Stimulated activated CD8-positive, alpha-beta memory T cell treated with anti-CD3 and anti-CD28 coated beads, Interleukin-4, amount 100 ng/mL, for 1 hour (primary cell): ENCODE measurements at places on chromosomes 6 and 20.

DNA sequence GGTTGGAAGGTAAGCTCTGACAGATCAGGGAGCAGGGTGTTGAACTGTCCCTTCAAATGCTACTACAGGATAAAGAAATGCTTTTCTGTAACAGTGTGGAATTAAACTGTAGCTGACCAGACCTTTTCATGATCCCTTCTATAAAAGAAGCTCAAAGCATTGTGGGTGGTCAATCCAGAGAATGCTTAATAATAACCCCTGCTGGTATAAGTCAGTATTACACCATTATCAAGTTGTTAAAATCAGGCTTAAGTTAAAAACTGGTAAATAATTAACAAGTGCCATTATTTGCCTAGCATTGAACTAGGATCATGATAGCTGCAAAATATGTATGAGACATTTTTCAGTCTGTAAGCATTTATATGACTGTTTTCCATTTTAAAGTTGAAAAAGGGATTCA, 468.9 kb downstream of the PKHD1 start:
- DNase-seq, result no peak

- no peak for DNase-seq
Measured at GRCh38 chr6:83633609-83634008, 75.3 kb downstream of the SNAP91 start.

GRCh38 chr20:59765599-59766177, 161.3 kb downstream of the PHACTR3 start:
- DNase-seq, result no peak

DNA sequence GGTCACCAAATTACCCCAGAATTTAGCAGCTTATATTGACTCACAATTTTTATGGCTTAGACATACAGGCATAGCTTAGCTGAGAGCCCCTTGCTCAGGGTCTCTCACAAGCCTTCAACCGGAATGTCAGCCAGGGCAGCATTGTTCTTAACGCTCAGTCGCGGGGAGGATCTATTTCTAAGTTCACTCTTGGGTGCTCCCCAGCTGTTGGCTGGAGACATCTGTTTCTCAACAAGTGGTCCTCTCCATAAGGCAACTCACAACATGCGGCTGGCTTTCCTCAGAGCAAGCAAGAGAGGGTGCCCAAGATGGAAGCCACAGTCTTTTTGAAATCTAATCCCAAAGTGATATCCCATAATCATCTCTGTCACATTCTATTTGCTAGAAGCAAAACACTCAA, 46.6 kb downstream of the SLX4IP start:
- DNase-seq, result no peak

DNA sequence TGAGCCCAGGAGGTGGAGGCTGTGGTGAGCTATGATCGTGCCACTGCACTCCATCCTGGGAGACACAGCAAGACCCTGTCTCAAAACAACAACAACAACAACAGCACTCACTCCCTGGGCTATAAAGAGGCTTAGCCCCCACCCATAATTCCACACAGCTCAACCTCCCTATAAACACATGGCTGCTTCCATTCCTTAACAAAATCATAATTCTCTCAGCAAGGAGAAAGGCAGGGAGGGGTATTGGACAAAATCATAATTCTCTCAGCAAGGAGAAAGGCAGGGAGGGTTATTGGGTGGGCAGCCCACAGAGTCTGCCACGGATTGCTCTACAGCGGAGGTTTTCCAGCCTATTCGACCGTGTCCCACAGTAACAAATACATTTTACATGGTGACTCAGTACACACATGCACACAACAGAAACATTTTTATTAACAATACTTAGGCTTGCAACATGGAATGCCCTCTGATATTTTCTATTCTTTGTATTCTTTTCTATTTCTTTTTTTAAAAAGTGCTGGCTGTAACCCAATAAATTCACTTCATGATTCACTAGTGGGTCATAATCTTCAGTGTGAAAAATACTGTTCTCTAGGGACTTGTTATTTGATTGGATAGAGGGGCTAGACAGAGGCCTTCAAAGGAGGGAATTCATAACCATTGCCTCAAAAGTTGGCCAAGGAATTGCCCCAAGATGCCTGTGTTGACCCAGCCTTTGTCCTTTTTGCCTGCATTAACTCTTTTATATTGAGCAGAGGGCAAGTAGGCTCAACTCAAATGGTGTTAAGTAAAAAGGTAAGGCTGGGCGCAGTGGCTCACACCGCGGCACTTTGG, 50.6 kb upstream of the ZMYND8 start:
- DNase-seq, result no peak

DNA sequence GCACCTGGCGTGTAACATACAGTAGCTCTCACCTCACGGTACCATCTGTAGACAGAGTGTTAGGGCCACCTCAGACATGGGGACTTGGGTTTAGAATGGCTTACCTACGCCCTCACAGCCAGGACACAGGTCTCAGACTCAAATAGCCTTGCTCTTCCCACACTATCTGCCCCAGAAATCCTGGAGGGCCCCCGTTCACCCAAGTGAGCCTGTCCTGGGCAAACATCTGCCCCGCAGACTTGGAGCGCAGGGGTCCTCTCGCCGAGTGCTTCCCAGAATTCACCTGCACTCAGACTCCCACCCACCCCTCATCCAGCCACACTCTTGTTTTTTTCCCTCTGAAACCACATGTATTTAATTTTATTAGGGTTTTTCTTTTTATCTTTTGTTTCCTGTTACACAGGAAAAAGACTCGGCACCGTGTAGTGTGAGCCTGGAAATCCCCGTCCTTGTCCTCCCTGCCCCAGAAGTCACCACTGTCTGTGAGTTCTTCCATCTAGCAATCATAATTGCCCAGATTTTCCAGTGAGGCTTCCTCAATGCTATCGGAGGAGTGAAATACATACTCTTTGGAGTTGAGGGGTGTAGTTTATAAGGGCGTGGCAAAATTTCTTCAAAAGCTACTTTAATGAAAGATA, 17.1 kb upstream of the MAP1LC3A start:
- DNase-seq, result no peak

GRCh38 chr20:23782366-23782983, 31.7 kb upstream of the CST1 start:
- DNase-seq, result no peak

GRCh38 chr20:36825385-36826104, 50.4 kb upstream of the TLDC2 start:
- DNase-seq, result no peak

- DNase-seq, result no peak
Measured at GRCh38 chr20:22824077-22824476, 211.0 kb upstream of the SSTR4 start.

DNA sequence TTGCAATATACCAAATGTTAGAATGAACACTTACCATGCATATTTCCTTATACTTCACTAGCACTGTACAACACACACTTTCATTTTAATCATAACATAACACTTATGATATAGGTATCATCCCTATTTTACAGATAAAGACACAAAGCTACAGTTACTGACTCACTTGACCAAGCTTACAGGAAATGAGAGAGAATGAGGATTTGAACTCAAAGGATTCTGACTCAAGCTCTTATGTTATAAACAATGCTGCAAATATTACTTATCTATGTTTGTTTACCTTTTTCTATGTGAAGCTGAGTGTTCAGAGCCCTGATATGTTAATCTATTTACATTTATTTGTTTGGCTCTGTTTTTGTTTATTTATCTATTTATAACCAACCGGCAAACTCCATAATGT, 245.4 kb downstream of the PTPRK start:
- DNase-seq, result no peak

DNA sequence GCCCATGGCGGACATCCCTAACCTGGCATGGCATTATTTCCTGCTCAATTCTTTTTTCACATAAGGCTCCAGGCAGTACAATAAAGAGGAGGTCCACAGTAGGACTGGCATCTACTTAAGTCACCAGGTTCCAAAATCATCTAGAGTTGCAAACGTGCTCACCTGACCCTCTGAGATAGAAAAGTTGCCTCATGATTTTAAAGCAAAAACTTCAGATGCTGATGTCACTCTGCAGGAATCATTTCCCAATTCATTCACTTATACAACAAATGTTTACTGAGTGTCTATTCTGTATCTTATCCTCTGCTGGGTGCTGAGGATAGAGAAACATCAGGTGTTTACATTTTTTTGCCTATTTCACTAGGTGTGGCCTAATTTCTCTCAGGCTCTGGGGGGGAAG, 2.2 kb downstream of the ADGRF4 start:
- DNase-seq, result no peak

DNA sequence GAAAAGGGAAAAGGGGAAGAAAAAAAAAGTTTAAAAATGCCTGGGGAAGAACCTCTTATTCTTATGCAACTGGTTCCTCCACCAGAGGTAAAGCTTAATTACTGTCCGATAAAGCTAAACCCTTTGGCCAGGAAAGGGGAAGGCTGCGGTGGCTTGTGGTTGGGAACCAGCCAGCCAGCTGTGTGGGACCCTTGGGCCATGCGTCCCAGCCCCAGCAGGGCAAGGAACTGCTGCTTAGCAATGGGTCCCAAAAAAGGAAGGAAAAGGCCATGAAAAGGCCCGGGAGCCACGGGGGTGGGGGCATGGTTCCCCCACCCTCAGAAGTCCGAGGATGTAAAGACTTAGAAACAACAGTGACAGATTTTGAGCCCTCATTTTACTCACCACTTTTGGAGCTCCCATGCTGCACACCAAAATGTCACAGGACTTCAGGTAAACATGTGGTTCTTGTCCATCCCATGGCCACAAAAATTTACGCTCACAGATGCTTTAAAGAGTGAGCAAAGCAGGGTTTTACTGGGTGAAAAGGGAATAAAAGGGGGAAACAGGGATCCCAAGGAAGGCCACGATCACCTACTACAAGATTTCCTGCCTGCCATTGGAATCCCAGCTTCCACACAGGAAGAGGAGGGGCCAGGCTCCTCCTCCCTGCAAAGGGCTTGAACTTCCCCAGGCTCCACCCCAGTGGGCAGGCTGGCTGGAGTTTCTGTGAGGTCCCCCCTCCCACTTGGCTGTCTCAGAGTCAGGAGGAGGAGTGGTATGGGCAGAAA, 1234.7 kb upstream of the GJE1 start:
- no peak for DNase-seq

DNA sequence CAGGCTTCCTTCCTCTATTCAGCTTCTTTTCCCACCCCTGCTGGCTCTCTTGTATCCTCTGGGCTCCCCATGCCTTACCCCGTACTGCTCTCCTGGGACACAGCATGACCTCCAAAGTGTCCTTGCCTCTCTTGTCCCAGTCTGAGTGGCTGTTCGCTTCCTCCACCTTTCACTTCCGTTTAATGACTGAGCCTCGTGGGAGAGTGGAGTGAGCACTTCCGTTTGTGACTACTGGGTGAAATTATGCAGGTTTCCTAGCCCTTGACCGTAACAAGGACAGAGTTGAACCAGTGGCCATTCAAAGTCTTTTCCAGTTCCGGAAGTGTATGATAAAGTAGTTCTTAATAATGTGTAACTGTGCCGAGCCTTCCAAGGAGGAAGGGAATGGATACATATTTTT, 109.2 kb downstream of the ARID1B start:
- no peak for DNase-seq

GRCh38 chr6:11604836-11605506, 67.4 kb downstream of the TMEM170B start:
- no peak for DNase-seq

DNA sequence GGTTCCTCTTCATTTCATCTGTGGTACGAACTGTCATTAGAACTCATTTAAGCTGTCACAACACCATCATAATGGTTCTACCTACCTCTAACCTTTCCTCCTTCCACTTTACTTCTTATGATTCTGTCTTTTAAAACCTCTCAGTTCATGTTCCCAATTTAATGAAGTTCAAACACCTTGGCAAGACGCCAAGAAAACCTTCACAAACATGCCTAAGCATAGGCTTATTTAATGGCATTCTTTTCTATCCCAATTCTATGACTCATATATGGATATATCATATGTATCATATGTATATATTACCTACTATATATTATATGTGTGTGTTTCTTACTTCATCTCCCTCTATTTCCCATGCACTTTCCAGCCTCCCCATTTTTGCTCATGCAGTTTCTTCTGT, 283.4 kb upstream of the TBX18 start:
- DNase-seq, result no peak

DNA sequence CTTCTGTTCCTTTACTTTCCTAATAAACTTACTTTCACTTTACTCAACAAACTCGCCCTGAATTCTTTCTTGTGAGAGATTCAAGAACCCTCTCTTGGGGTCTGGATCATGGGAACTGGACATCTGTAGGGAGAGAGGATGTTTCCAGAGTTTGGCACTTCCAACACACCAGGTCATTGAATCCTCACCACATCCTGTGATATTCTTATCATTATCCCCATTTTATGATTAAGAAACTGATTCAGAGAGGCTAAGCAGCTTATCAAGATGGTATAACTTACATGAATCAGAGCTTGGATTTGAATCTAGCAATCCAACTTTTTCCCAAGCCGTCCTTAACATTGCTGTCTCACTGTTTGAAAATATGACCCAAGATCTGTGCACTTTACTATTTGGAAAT, 15.5 kb downstream of the PPIL6 start:
- DNase-seq, result no peak

GRCh38 chr6:20403070-20403765, 1.5 kb downstream of the E2F3 start:
- peak; percentile 70 for DNase-seq

DNA sequence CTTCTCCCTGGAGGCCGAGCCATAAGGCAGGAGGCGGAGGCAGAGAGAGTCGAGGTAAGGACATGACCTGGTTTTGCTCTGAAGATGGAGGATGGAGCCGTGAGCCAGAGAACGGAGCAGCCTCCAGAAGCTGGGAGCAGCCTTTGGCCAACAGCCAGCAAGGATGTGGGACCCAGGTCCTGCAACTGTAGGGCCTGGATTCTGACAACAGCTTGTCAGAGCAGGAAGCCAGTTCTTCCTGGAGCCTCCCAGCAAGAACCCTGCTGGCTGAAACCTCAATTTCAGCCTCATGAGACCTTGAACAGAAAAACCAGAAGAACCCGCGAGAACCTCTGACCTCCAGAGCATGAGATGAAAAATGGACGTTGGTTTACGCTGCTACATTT, 13.4 kb upstream of the MRGBP start:
- no peak for DNase-seq

DNA sequence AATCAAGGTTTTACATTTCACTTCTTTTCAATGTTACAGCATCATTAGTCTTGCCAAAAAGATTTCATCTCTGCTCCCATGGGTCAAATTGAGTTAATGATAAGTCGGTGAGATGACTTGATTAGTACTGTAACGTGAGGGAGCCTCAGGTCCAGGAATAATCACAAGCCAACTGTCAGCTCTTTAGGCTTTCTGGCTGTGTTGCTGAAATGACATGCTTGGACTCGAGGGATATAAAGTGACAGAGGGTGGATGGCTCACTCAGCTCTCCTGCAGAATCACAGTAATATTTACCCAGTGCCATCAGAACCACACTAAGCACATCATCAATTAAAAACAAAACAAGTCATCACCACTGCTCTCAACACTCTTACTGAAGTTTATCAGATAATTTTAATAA, 196.2 kb upstream of the THEMIS start:
- no peak for DNase-seq

- DNase-seq, result no peak
Measured at GRCh38 chr20:20668639-20669038, 43.8 kb downstream of the RALGAPA2 start.

- no peak for DNase-seq
Measured at GRCh38 chr20:25338112-25339023, 52.3 kb downstream of the ABHD12 start.

DNA sequence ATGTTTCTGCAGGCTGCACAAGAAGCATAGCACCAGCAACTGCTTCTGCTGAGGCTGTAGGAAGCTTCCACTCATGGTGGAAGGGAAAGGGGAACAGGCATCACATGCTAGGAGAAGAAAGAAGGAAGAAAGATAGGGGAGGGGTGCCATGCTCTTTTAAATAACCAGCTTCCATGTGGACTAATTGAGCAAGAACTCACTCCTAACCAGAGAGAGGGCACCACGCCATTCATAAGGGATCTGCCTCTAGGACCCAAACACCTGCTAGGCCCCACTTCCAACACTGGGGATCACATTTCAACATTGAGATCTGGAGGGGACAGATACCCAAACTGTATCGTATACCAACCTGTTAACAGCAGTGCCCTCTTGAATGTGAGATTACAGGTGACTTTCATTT, 46.9 kb upstream of the ARMC2 start:
- DNase-seq, result no peak
